Omental fat pad (tissue), 4 donors: ENCODE measurements at places on chromosomes 16 and 17. TPM values are rescaled to one million over a fixed set of nuclear protein-coding genes. Genes with fewer than 3 reads are reported as not detected.

DNA sequence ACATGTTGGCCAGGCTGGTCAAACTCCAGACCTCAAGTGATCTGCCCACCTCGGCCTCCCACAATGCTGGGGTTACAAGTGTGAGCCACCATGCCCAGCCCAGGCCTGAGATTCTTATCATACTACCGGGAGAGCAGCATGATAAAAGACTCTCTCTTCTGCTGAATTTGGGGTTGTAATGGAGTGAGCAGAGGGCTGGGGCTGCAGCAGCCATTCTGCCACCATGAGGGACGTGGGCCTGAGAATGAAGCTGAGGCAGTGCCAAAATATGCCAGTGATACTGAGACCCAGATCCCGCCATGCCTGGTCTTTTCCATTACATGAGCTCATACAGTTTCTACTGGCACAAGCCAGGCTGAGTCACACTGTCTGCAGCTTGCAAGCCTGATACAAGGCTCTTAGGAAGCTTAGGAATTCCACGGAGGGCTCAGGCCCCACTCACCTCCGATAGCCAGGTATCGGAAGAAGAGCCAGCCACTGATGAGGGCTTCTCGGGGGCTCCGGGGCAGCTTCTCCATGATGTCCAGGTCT, 19.6 kb upstream of the P2RX1 start:
- no peak for DNase-seq

DNA sequence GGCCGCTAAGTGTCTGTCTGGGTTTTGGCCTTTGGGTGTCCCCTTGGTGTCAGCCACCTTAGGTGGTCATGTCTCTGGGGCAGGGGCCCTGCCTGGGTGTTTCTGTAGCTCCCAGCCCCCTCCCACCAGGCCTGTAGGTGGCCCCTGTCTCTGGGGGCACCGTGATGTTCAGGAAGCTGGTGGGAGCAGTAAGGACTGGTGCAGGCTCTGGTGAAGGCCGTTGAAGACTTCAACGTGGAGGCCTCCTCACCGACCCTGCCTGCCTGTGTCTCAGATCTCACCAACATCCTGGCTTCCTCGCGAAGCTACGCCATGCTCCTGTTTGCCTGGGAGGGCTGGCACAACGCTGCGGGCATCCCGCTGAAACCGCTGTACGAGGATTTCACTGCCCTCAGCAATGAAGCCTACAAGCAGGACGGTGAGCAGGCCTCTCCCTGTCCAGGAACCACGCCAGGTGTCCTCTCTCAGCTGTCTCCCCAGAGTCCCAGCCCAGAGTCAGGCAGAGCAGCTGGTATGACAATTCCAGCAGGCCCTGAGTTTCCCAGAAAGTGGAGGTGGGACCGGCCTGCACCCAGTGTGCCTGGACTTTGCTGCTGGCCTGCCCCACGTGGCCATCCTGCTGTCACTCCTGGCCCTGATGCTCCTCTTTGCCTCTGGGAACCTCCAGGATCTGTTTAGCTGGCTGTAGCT, 2.8 kb downstream of the ACE start:
- no peak for DNase-seq

DNA sequence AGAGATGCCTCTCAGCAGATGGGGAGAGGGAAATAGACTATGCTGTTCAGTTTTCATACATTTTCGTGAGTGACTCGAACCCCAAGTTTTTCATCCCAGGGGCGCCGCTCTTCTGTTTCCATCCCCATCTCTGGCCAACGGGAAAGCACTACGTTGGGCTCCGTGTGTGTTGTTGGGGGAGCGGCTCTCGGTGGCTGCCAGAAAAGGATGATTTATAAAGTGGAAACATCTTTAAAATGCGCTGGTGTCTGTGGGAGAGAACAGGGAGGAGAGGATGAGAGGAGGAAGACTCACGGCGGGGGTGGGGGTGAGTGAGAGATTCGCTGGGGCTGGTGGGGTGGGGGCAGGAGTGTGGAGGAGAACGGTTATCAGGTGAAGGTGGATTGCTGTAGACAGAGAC, 5.8 kb downstream of the TBX4 start:
- DNase-seq = no peak

DNA sequence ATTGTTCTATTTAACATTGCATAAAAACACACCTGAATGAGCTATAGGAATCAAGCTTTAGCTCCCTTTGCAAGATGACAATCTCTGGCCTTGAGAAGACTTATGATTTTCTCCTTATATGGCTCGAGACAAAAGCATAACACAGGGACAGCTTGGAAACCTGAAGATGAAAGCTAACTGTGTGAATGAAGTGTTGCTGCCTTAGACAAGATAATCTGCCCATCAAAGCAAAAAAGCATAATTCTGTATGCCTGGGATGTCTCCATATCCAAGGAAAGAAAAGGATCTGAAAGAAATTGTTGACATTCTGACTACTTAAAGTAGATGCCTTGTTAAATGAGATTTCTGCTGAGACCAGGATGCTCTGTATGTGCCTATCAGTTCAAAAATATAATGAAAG, 526.7 kb upstream of the TOM1L1 start:
- no peak for DNase-seq

GRCh38 chr16:27237219-27238015, 31.2 kb downstream of the NSMCE1 start:
- peak; percentile 22 for DNase-seq

GRCh38 chr17:61221597-61222471, 177.8 kb upstream of the TBX2 start:
- no peak for DNase-seq

DNA sequence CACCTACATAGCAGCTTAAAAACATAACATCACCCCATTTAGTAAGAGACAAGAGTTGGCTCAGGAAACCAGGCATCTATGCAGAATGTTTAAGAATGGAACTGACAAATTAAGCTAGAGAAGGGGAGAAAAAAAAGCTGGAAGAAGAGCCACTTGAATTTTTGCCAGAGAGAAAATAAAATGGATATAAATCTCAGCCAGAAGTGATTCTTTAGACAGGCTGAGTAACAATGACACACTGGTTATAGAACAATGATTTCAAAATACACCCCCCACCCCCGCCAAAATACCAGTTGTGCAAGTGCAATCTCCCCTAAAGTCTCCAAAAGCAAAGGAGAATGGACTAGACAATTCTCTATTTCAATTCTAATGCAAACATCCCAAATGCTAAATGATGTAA, 22.4 kb downstream of the LSM12 start:
- no peak for DNase-seq

GRCh38 chr17:19341641-19342610, 20.6 kb downstream of the B9D1 start:
- no peak for DNase-seq

DNA sequence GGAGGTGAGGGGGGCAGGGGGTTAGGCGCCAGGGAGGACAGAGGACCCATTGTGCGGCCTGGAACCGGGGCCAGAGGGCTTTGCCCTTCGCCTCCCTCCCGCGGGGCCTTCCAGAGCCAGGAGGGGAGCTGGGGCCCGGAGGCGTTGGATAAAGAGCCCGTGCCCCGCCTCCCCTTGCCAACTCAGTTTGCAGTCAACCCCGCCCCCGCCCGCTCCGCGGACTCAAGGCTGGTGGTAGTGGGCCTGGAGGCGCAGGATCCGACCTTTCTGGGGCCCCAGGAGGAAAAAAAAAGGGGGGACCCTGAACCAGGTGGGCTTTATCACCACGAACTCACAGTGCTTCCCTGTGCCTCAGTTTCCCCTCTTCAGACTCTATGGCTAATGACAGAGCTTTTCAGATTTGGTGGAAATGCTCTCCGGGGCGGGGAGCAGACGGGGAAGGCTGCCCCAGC, 2.0 kb upstream of the SPHK1 start:
- DNase-seq = peak; percentile 48

DNA sequence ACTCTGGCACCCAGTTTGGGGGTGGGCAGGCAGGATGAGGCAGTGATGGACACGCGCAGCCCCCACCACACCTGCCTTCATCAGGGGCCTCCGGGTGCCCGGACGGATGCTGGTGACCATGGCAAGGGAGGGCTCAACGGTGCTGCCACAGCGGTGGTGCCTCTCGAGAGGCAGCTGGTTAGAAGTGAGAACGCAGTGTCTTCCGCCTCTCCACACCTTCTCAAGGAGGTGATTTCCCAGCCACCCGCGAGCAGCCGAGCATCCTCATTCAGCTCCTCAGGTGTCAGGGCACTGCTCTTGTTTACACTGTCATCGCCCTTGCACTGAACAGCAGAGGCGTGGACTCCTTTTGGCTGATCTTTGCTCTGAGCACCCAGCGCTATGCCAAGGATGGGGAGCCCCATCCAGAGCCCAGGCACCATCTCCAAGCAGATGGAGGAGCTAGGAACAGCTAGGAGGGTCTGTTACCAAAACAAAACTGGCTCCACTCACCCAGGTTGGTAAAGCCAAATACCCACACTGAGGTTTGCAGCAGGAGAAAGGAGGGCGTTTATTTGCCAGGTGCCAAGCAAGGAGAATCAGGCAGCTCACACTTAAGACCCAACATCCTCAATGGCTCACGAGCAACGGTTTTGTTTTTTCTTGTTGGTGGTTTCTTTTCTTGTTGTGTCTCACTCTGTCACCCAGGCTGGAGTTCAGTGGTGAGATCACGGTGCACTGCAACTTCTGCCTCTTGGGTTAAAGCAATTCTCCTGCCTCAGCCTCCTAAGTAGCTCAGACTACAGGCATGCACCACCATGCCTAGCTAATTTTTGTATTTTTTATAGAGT, 174.3 kb upstream of the TNRC6C start:
- DNase-seq = no peak

DNA sequence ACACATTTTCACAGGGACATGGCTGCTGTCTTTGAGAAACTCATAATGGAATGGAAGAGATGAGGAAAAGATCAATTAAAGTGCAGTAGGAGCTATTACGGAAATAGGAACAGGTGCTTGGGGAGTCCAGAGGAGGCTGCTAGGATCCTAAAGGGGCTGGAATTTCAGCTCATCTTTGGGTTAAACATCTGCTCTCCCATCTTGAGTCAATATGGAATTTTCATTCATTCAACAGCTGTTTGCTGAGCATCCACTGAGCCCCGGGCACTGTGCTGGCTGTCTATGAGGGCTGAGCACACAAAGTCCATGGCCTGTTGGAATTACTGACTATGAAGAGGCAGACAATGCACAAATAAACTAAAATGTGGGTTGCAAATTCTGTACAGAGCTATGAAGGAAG, 47.9 kb downstream of the ASIC2 start:
- DNase-seq = no peak

- DNase-seq = no peak
Observed at GRCh38 chr17:3879591-3880417, 13.0 kb downstream of the CAMKK1 start.

DNA sequence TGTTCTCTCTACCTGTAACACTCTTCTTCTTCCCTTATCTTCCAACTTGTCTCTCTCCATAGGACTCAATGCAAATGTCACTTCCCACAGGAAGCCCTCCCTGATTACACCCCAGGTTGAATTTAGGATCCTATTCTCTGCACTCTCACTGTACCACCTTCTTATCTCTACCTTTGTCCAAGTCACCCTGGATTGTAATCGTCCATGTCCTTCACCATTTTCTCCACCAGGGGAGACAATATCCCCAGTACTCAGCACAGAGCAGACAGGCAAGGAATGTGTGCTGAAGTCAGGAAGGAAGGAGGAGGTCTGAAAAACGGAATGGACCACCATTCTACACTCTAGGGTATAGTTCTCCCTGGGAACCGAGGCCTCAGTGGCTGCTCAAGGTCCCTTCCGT, 14.2 kb downstream of the C16orf82 start:
- no peak for DNase-seq

DNA sequence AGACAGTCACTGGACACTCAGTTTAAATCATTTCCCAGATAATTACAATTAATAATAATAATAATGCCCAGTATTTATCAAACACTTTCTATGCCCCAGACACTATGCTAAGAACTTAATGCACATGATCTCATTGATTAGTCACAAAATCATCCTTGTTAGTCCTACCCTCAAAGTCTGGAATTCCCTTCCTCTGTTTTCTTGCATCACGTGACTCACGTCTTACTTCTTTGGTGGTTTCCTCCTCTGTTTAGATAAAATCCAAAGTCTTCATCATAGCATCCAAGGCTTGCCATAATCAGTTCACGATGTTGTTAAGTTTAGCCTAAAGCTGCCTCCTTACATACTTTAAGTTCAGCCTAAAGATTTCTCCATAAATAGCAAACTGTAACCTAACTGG, 471.9 kb downstream of the PMP22 start:
- DNase-seq = no peak

GRCh38 chr16:89170346-89171215, 967 bp upstream of the CDH15 start:
- DNase-seq = no peak

DNA sequence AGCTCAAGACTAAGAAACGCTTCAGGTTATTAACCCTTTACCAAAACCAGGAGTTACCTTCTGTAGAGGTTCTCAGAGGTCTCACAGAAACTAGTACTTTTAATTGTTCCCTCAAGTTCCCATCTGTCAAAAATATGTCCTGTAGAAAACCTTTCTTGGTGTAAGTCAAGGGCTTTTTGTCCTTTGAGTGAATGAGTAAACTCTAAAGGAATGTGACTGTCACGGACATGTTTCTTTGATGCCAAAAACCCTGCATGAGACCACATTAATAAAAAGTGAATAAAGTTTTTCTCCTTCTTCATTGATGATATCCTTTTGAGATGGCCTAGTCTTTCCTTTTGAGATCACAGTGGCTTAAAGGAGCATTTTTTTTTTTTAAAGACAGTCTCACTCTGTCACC, 102.9 kb downstream of the NLK start:
- DNase-seq = no peak

DNA sequence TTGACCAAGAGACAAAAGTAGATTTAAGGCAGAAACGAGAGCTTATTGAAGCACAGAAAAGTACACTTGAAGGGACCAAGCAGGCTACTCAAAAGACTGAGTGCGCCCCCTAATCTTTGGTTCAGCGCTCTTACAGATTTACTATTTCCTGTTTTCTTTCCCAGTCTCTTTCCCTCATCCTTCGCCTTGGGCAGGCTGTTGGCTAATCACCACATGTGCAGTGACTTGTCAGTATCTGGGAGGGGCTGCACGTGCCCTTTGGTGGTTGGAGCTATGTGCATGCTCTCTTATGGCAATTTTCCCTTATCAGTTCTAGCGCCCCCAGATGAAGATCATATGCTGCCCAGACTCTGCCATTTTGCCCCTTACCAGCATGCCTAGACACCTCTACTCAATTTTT, 35.4 kb upstream of the SHISA6 start:
- no peak for DNase-seq

- no peak for DNase-seq
Observed at GRCh38 chr16:57084257-57084770, 8.1 kb upstream of the CPNE2 start.

DNA sequence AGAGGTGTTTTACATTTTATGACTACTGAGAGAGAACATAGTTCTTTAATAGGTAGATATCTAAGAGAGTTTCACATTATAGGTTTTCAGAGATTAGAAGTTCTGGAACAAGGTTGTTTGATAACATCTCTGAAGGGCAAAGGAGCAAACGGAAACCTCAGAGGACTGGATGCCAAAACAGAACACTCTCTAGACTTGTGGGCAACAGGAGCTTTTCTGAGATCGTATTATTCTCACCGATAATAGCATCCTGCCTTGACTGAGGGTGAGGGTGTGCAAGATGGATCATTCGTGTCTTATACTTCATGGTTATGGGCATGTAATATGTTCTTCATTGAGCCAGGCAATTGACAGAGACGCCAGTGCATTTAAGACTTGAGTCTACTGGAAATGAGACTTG, 234.8 kb downstream of the IRX3 start:
- DNase-seq = no peak

UMOD gene
- not detected for total RNA-seq

PIMREG gene
- 1.2 TPM for total RNA-seq

ALDOA gene
- 864 TPM for total RNA-seq

SYNGR3 gene
- total RNA-seq = not detected

CCL11 gene
- total RNA-seq = 37.2 TPM

SUPT4H1 gene
- 49.2 TPM for total RNA-seq

PYCARD gene
- total RNA-seq = 50.2 TPM

ARL5C gene
- not detected for total RNA-seq
